ELF-1 (cell line): ENCODE measurements at places on chromosomes 3 and 15.
A peak's percentile ranks its signal among the peaks of the same experiment; 100 is the strongest.

GRCh38 chr3:58388550-58389091, 45.0 kb downstream of the PDHB start:
- DNase-seq = no peak

GRCh38 chr3:88574146-88574545, 424.4 kb downstream of the C3orf38 start:
- DNase-seq = no peak

GRCh38 chr3:147407498-147408187, 1.3 kb upstream of the ZIC4 start:
- DNase-seq = no peak

GRCh38 chr15:72796210-72796514, 12.6 kb upstream of the ADPGK start:
- DNase-seq = no peak

DNA sequence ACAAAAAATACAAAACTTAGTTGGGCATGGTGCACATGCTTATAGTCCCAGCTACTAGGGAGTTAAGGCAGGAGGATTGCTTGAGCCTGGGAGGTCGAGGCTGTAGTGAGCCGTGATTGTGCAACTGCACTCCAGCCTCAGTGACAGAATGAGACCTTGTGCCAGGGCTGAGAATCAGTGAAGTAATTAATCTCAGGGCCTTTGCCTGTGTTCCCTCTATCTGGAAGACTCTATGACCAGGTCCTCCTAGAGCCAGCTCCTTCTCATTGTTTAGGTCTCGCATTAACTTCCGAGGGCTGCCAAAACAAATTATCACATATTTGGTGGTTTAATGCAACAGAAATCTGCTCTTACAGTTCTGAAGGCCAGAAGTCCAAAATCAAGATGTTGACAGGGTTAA, 41.4 kb upstream of the FLNB start:
- no peak for DNase-seq

GRCh38 chr3:73148206-73148605, 86.7 kb downstream of the EBLN2 start:
- DNase-seq = no peak

- no peak for DNase-seq
Observed at GRCh38 chr3:142542054-142542453, 36.5 kb downstream of the ATR start.

GRCh38 chr3:106473576-106474475, 605.0 kb upstream of the CBLB start:
- DNase-seq = no peak

- DNase-seq = peak; percentile 67
Observed at GRCh38 chr15:51382787-51383186, 41.3 kb downstream of the GLDN start.

GRCh38 chr3:126305427-126305826, 51.8 kb downstream of the KLF15 start:
- no peak for DNase-seq

DNA sequence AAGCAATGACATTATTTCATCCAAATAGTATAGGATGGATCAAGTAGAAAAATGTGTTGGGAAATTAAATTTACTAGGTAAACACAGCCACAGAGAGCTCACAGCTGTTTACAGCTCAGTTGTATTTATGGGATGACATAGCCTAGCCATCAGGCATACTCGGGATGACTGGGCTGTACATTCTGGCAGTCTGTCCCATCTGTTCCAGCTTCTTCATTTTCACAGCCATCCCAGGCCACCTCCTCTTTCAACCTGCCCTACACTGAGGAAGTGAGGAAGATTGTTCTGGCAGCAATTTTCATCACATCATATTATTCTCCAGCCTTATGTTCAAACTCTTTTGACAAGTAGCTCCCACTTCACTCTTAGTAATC, 98.4 kb upstream of the PFN2 start:
- no peak for DNase-seq

DNA sequence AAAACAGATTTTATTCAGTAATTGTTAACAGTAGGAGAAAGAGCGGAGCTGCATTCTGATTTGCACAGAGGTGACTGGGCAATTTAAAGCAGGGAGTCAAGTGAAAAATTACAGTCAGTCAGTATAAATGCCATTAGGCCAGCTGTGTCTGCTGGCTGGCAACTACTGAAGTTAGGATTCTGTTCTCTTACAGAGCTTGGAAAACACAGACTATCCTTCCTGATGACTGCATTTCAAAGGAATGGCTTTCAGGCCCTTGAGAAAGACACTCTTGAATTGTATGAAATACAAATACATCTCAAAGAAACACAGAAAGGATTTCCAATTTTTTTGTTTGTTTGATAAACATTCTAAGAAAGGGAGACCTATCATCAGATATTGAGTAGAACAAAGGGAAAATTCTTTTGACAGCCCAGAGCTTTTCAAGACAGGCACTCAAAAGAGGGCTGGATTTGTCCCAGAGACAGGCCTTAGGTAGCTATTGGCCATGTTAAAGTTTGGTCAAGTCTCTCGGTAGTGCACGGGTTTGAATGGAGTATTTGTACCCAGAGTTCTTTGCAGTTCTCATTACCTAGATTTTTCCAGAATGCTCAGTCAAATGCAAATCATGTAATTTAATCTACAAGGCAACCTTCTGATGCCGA, 551.2 kb upstream of the CCDC54 start:
- peak; percentile 57 for DNase-seq

- no peak for DNase-seq
Observed at GRCh38 chr3:146817704-146818103, 212.6 kb upstream of the PLSCR5 start.

- peak; percentile 35 for DNase-seq
Observed at GRCh38 chr3:115146032-115146417, 1.1 kb downstream of the ZBTB20 start.

- no peak for DNase-seq
Observed at GRCh38 chr15:82846621-82847020, 37.2 kb downstream of the WHAMM start.

DNA sequence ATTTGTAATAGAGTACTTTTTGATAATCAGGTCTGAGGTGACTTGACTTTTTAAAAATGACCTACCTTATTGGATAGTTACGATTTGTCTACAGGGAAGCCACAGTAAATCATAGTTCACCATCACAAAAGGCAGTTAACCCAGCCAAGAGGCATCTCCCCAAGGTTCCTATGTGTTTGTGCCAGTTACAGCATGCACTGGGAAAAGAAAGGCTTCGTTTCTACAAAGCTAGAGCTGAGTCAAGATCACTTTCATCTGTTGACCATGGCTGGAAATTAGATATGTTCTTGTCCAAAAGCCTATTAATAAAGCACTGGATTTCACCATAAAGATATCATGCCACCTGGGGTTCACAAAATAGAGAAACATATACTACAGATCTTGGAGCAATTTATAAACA, 139.9 kb downstream of the GREM1 start:
- no peak for DNase-seq

DNA sequence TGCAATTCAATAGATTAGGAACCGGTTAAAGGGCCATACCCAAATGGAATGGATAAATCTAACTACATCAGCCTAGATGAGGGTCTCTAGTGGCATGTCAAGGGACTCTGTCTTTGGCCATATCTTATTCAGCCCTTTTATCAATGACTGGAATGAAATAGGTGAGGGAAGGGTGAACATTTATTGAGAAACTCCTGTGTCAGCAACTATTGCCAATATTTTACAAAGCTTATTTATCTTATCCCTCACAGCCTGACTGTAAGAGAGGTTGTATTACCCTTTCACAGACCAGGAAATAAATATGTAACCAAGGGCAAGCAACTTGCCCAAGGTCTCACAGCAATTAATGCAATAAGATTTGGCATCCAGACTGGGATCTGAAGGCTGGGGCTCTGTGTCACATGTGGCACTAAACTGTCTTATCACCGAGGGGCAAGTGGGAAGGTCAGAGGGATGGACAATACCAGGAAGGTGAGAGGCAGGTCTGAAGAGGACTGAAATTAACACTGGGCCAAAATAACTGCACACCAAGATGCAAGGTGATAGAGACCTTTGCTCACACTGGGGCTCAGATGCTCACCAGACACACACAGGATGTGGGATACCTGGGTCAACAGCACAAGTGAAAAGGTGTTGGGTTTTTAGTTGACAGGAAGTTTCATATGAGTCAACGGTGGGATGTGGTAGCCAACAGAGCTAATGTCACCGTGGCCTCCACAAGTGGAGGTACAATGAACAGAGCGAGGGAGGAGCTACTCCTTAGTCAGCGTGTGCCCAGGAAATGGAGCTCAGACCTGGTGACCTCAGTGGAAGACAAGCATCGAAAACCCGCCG, 261.3 kb downstream of the RPLP1 start:
- no peak for DNase-seq

GRCh38 chr15:84570164-84570735, 30.6 kb upstream of the ZSCAN2 start:
- peak; percentile 35 for DNase-seq

GRCh38 chr3:43013743-43014155, 34.6 kb downstream of the GASK1A start:
- no peak for DNase-seq

GRCh38 chr15:73784291-73784690, 31.1 kb upstream of the INSYN1 start:
- peak; percentile 64 for DNase-seq

GRCh38 chr3:34015204-34016142, 217.0 kb downstream of the PDCD6IP start:
- DNase-seq = peak; percentile 42

- no peak for DNase-seq
Observed at GRCh38 chr3:114364806-114365654, 71.2 kb downstream of the TIGIT start.

DNA sequence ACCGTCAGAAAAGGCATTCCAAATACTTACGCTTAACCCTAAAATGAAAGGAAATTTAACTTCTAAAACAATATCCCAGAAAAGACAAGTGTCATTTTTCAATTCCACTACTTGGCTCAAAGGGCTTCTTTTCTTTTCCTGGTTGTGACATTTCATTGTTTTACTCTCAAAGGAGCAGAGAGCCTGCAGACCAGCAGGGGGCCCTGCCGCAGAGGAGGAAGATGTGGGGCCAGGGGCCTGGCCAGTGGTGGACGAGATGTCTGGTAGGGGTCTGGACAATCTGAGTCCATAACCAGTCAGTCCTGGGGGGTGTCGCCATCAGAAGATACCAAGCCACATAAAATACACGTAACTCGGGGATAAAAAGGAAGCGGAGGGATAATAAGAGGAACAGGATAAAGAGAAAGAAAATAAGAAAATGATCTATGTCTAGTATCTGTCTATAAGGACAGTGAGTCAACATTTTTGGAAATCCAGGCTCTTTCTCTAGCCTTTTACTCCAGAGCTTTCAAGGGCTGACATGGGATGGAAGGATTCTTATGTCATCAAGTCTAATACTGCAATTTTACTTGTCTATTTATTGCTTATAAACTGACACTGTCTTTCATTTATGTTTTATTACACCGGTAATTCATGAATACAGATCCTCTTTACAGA, 54.2 kb upstream of the ARHGEF3 start:
- DNase-seq = peak; percentile 61

- DNase-seq = no peak
Observed at GRCh38 chr3:107100137-107100536, 277.1 kb upstream of the CCDC54 start.

DNA sequence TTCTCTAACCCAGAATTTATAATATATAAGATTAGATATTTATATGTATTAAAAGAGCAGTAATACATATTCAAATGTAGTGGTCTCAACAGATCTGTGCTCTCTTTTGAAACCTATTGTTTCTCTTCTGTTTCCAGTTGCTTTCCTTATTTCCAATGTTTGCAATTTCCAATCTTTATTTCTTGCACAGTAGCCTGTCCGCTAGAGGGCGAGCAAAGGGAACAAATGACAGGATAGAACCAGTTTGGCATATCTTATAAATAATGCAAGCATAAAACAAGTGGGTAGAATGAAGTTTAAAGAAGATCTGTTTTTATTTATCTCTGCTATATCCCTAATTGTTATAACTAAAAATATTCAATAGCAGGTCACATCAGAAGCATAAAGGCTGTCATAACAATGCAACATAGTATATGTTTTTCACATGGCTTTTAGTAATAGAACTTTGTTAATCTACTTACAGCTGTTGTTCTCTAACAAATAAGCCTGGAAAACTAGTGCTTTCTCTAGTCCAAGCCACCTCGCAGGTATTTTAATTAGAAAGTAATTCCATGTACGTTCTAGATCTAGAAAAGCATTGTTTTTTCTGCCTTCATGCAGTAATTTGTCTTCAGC, 15.1 kb upstream of the TCAIM start:
- no peak for DNase-seq

- no peak for DNase-seq
Observed at GRCh38 chr3:58358808-58359207, 26.1 kb downstream of the PXK start.

DNA sequence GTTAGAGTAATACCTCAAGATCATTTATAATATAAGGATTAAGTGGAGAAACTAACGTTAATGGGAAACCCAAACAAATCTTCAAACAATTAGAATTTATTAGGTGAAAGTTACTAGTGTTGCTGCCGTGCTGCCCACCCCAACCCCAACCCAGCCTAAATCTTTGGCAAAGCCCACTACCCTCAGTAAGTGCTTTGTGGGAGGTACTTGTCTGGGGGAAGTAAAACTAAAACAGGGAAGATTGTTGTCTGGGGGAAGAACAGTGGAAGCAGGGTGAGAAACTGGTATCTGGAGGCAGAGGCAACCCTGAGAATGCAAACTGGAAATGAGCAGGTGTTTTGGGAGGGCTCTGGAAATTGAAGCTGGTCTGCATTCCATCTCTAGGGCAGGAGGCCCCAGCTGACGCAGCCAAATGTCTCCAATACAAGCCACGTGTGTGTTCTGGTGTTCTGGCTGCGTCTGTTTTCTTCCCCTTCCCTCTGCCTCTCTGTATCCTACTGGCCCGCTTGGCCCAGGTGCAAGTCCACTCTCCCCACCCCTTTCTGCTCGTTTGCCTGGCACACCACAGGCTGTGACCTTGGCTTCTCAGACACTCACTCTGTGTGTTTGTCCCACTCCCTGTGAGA, 32.7 kb downstream of the FEM1B start:
- peak; percentile 57 for DNase-seq

DNA sequence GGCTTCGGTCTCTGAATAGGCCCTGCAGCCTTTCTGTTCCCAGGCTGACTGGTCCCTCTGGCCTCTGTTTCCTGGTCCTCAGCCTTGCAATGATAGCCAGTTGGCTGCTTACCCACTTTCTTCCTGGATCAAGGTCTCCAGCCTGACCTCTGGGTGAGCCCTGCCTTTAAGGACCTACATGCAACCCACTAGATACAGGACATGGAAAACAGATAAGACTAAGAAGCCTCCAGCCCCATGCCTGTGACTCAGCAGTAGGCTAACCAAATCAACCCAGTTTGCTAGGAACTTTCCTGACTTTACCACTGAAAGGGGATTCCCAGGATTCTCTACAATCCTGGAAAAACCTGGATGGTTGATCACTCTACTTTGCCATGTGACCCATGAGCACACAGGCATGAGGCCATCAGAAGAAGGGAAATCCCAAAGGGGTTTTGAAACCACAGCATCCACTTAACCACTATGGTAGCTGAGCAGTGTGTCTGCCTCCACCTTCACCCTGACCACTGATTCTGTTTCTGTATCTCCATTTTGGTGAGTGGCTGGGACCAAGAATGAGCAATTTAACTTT, 188.1 kb downstream of the CHST2 start:
- peak; percentile 21 for DNase-seq

- no peak for DNase-seq
Observed at GRCh38 chr3:35965908-35966307, 326.6 kb downstream of the ARPP21 start.
